NCI-H2081 treated with DMSO at 0.1 percent for 48 hours (cell line): ENCODE measurements at places on chromosomes 4 and X.

DNA sequence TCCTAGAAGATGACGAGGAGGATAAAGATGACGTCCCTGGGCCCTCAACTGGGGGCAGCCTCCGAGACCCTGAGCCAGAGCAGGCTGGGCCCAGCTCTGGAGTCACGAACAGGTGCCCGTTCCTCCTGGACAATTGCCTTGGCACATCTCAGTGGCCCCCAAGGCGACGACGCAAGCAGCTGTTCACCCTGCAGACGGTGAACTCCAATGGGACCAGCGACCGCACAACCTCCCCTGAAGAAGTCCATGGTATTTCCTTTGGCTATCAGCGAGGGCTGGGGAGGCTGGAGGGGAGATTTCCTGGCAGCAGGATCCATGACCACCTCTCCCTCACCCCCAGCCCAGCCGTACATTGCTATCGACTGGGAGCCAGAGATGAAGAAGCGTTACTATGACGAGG, 11.9 kb downstream of the USP11 start:
- no peak for DNase-seq

DNA sequence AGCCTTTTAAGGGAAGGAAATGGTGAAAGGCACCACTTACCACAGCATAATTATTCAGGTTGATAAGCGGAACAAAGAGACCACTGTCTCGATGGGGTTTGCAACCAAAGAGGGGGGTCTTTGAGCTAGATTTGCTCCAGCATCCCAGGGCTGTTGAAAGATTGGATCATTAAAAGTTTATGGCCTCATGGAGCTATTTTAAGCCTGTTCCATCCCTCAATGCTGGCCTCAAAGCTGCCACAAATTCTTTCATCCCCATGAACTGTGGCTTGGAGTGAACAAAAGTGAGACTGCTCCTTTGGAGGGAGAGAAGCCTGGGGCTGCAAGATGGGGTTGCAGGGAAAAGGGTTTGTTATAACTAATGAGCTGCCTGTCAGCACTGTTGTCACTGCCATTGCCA, 209.8 kb downstream of the RTL9 start:
- no peak for DNase-seq

GRCh38 chrX:20312018-20312417, 45.3 kb upstream of the RPS6KA3 start:
- DNase-seq: no peak

- DNase-seq: no peak
Measured at GRCh38 chrX:129842510-129843208, 1.0 kb downstream of the ZDHHC9 start.

DNA sequence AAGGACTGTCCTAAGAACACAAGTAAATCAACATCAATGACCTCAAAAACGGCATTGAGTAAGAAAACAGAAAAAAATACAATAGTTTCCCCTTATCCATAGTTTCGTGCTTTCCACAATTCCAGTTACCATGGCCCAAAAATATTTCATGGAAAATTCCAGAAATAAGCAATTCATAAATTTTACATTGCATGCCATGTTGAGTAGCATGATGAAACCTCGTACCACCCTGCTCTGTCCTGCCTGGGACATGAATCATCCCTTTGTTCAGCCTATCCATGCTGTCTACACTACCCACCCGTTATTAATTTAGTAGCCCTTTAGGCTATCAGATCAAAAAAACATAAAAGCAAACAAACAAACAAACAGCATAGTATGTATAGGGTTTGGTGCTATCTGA, 51.1 kb downstream of the KLF3 start:
- DNase-seq: no peak

DNA sequence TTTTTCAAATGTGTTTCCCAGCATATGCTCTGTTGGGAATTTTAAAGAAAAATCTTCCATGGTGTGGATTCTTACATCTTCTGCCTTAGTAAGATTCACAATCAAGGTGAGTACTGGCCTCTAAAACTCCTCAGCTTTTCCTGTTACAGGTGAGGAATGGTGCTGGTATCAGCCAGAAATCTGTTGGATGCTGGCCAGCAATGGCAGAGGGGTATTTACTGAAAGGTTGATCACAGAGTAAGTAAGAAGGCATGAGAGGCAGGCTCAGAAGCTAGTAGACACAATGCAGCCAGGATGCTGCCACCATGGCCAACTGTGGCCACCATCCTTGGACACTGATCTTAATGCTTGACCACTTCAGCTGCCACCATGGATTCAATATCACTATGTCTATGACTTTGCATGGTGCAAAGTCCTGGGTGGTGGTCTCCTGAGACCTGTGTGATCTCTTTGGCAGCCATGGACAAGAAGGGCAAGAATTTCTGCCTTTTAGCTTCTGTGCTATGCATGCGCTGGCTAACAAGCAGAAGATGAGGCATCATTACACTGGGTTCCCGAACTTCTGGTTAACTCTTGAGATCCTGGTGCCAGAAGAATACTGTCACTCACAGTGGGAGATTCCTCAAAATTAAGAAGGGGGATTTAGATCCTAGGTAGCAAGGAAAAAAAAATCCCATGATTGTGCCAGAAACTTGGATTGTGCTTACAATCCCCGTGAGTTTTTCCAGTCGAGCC, 60.2 kb downstream of the CHRNA9 start:
- no peak for DNase-seq

GRCh38 chr4:7463566-7464258, 29.0 kb upstream of the PSAPL1 start:
- no peak for DNase-seq

DNA sequence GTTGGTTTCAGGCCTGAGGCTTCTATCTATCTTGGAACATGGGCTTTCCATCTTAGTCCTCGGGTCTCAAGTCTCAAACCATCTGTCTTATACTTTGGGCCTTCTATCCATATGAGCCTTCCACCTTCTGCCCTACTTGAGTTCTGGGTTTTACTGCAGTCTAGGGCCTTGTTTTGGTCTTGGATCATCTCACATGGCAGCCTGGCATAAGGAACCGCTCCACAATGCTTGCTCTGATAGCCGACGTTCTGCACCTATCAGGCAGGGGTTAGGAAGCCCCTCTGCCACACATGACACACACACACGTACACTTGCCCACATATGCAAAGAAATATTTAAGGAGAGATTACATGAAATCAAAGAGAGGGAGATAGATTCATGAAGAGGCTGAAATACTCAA, 264.0 kb downstream of the CHIC1 start:
- no peak for DNase-seq

GRCh38 chr4:56905796-56906195, 1.9 kb upstream of the REST start:
- DNase-seq: no peak

GRCh38 chr4:78774417-78774816, 1.7 kb upstream of the BMP2K start:
- DNase-seq: no peak

DNA sequence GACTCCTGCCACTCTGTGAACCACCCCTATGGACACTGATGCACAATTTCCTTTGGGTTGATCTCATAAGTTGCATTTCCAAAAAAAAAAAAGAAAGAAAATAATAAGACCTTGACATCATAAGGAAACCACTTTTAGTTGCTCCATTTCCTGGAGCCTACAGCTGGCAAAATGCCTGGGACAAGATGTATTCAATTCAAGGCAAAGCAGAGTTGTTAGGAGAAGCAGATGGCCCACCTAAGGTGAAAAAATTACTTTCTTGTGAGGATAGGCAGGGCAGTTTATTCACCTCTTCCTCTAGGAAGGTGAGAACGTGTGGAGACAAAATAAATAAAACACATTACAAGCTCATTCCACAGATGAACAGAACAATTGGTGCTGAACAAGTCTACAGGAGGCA, 14.1 kb upstream of the SCRG1 start:
- DNase-seq: no peak

- no peak for DNase-seq
Measured at GRCh38 chrX:56113785-56114436, 118.2 kb upstream of the KLF8 start.

GRCh38 chrX:12894074-12895030, 12.1 kb upstream of the TLR8 start:
- DNase-seq: no peak

DNA sequence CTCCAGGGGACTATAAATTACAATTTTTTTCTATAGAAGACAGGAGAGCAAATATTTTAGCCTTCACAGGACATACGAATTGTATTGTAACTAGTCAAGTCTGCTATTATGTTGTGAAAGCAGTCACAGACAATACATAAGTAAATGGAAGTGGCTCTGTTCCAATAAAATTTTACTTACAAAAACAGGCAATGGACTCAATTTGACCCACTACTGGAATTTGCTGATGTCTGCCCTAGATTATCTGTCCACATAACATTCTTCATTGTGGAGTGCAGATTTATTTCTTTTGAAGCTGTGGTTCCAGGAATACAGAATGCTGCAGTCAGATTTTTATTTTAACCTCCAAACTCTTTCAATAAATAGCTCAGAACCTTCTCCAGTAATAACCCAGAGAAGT, 330.3 kb downstream of the PPP4R3C start:
- no peak for DNase-seq

DNA sequence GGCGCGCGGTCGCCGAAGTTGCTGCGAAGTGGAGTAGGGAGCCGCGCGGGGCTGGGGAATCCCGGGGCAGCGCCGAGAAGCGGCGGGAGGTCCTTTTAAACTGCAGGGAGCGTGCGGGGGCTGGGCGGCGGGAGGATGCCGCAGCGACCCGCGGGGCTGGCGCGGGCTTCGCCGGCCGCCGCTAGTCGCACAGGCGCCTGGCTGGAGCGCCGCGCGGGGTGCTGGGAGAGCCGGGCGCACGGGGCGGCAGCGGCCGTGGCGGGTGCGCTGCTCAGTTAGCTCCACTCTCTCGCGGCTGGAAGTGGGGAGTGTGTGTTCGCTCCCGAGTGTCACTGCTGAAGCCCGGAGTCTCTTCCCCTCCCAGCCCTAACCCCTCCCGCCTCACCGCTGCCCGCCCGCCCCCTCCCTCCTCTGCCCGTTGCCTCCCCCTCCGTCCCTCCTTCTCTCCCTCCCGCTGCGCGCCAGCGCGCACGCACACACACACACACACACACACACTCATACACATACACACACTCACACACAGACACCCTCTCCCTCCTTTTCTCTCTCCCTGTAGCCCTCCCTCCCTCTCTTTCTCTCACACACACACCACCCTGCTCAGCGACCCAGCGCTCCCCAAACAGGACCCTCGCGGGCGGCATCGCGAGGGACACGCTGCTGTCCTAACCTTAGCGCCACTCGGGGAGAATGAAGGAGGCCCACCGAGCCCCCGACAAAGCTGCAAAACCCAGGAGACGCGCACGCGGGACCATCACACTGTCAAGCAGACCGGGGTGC, at the start of gene NDNF:
TSS of gene NDNF (minus strand) at position 312 of the 780 bp plus-strand sequence. CDS start 26,698 bp downstream, outside the sequence.
- no peak for DNase-seq

DNA sequence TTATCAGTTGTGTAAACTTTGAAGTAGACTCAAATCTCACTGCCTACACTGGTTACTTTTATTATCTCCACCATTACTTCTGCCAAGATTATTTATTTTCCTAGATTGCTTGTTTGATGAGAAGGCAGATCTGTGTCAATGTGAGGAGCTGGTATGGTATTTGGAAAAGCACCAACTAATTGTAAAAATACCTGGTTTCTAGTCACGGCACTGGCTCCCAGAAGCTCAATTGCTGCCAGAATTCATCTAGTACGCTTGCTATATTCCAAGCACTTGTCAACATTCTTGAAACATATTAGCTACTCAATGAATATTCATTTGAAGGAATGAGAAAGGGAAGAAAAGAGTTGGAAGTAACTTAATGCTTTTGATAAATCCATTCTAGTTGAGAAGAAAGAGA, 1376.8 kb upstream of the ADGRL3 start:
- no peak for DNase-seq

DNA sequence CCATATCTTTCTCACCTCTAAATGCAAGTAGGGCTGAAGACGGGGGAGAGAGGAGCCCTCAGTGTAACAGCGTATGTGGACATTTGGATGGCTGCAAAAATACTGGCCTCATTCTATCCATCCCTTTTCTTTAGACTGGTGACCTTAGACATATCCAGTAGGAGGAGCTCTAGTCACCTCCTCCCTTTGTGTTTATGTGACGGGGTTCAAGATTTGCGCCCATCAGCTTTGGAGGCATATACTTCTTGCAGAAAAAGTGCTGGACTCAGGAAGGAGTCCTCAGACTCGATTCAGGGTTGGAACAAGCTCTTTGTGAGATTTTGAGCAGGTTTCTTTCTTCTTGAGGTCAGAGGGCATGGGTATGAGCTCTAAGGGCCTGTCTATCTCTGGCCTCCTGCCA, 86.2 kb downstream of the MAMLD1 start:
- no peak for DNase-seq

DNA sequence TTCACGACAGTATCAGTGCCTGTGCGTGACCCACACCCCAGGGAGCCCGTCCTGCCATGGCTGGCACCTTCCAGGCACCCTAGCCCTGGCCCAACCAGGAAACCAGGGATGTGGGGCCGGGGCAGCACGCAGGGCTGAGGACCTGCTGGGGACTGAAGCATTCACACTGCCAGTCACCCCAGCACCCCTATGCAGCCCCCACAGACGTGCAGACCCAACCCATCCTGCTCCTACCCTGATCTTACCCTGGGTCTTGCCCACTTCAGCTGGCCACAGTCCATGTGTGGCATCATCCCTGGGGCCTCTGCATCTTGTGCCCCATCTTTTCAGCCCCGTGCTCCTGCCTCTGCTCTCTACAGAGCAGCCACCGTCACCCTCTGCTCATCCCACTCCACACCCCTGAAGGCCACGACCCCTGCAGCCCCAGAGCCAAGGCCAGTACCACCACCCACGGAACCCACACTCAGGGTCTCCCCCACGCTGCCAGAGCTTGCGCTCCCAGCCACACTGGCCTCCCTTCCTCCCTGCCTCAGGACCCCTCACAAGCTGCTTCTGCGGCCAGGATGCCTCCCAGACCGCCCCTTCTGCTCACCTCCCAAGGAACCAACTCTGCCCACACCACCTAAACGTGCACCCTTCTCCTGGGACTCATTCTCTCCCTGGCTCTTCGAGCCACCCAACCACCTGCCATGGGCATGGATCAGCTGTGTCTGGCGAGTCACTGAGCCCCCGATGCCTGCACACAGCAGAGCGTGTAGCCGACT, 25.6 kb downstream of the GAK start:
- no peak for DNase-seq

DNA sequence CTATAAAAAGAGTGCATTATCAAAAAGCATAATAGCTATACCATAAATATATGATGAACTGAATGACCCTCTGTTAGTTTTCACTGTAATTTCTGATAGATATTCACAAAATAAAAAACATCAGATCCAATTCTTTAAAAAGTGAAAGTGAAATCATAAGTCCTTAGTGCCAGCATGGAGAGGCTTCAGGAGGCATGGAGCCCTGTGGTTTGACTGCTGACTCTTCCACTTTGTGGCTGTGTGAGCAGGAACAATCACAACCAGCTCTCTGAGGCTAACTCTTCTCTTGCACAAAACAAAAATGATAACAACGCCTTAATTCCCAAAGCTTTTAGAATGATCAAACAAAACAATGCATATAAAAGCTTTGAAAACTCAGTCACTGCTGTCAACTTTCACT, 1143.9 kb downstream of the PDHA2 start:
- DNase-seq: no peak
